LNCaP clone FGC (cell line): ENCODE measurements at places on chromosomes 11 and 22.
A peak's percentile ranks its signal among the peaks of the same experiment; 100 is the strongest.

GRCh38 chr11:8768625-8769333 is 86.2 kb downstream of the RPL27A start:
- DNase-seq: no peak

- no peak for DNase-seq
Observed at GRCh38 chr22:47206164-47206563, 443.7 kb downstream of the TBC1D22A start.

DNA sequence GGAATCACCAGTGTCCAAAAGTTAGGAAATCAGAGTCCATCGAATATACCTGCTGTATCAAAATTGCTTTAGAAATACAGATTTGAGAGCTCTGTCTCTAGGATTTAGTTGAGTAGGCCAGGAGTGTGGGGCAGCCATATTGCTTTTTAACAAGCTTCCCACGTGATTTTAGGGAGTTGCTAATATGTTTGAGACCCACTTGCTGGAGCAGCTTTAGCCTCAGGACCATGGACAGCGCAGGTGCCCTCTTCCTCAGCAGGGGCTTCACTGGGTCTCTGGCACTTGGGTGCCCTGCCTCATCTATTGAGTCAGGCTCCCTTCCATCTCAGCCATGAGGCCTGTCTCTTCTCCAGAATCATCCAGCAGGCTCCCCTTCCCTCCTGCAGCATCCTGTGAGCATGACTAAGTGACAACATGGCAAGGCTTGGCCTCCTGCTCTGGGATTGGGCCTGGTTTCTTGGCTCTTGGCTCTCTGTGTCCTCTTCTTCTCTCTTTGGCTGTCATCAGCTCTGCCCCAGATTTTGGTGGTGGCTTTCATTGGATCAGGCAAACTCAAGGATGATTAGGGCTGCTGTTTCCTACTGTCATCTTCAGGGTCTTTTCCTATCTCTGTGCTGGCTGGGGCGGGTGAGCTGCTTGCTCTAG is 70.0 kb downstream of the SGSM1 start:
- no peak for DNase-seq

DNA sequence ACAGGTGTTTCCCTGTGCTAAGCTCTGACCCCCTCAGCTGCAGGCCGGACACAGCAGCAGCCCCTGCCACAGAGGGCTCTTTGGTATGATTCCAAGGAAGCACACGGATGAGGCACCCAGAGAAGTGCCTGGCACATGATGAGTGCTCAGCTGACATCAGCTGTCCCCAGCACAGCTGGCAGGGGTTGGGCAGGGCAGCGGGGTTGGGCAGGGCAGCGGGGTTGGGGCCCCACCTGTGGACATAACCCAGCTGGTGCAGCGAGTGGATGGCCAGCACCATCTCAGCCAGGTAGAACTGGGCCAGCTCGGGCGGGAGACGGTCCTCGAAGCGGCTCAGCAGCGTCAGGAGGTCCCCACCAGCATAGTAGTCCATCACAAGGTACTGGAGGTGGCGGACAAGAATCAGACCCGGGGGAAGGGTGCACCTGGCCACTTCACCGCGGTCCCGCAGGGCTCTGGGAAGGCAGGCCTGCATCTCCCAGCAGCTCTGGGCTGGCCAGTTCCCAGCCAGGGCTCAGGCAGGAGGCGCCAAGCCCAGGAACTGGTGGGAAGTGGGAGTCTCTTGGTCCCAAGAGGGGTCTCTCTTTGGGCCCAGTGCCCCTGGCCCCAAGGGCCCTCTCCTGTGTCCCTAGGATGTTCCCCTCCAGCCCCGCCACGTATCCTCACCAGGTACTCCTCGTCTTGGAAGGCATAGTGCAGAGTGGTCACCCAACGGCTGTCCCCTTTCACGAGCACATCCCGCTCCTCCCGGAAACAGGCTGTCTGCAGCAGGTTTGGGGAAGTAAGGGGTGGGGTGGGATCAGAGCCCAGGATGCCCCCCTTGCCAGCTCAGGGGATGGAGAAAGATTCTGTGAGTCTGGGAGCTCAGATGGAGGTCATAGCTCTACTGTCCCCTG is 4.3 kb downstream of the CDC42BPG start:
- DNase-seq: no peak

GRCh38 chr22:44702479-44703198 is 635 bp downstream of the PRR5 start:
- no peak for DNase-seq

DNA sequence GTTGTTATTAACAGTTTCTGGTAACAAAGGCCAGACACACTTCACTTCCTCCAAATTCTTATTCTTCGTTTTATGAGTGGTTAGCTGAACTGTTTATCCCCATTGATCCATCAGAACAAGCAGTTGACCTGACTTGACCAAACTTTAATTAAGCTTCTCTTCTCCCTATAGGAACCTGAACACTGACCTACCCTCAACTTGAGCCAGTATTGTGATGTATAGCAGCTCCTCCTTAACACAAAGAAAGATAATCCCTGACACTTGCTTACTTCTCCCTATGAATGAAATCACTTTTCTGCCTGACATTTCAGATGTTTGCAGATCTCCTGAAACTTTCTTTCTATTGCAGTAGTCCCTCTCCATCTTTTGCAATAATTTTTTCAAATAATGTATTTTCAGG is 41.9 kb downstream of the ANO5 start:
- no peak for DNase-seq

GRCh38 chr22:19527861-19528417 is 3.7 kb upstream of the CLDN5 start:
- DNase-seq: no peak

DNA sequence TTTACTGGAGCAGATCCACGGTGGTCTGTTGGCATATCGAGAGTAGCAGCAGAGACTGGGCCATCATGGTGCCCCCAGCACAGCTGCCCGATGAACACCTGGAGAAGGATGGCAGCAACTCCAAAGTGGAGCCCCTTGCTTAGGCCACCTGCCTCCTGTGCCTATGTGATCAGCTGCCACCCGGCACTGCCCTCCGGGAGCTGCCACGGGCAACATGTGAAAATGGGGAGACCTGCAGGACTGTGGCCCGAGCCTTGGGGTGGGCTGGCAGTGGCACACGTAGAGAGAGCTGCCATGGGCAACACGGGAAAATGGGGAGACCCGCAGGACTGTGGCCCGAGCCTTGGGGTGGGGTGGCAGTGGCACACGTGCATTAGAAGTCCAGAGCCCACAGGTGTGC is 3.1 kb downstream of the FXYD2 start:
- no peak for DNase-seq

GRCh38 chr11:111422494-111423249 is 43.6 kb upstream of the POU2AF1 start:
- no peak for DNase-seq

- DNase-seq: no peak
Observed at GRCh38 chr22:33438273-33438672, 380.1 kb upstream of the SYN3 start.

DNA sequence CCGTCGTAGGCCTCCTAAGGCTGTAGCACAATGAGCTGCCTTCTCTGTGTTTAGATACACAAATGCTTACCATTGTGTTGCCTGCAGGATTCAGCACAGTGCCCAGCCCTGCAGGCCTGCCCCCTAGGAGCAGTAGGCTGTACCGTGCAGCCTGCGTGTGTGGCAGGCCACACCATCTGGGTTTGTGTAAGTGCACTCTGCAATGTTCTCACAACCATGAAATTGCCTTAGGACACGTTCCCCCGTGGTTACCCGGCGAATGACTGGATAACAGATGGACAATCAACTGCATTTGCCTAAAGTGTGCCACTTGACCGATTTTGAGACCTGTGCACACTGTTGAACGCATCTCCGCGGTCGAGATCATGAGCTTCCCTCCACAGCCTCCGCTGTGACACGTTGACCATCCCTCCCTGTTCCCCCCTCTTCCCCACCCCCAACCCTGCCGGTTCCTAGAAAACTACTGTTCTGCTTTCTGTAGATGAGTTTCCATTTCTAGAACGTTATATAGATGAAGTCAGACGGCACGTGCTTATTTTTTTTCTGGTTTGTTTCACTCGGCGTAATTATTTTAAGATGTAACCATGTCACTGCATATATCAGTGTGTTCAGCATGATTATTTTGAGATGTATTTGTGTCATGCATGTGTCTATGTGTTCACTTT is 22.2 kb upstream of the CTSD start:
- DNase-seq: no peak

DNA sequence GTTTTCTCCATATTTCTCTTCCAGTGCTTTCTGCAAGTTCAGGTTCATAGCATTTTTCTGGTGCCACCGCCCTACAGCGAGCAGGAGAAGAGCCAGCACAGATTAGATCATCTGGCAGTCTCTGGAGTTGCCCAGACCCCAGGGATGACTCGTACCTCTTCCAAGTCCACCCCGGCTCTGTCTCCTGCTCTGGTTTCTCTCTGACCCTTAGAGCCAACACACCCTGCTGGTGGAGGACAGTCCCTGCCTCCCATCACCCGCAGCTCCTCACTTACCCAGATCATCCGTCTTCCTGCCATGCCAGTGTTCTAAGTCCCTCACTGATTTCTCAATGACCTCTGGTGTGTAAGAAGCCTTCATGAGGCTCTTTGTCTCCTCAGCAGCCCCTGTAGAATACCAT is 28.0 kb downstream of the TST start:
- no peak for DNase-seq

- DNase-seq: no peak
Observed at GRCh38 chr22:26185190-26185589, 15.9 kb downstream of the SEZ6L start.

DNA sequence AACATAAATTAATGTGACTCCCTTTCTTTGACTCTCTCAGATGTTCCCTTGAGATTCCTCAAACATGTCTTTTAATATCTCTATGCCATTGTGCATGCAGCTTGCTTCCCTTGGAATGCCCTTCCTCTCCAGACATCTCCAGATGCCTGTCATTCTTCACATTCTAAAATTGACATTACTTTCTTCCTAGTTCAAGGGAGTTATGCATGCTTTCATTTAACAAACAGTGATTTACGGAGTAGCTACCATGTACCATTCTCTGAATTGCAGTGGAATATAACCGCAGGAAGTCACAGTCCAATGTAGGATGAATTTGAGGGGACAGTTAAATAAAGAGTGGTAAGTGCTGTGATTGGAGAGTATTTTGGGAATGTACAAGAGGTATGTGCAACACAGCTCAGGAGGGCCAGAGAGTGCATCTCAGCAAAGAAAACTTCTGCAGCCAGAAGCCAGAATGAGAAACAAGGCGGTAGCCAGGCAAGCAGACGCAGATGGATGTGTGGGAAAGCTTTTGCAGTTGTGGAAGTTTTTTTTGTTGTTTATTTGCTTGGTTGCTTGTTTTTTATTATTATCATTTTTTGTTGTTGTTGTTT is 18.7 kb downstream of the MMP10 start:
- DNase-seq: no peak

- no peak for DNase-seq
Observed at GRCh38 chr11:41613326-41613725, 153.9 kb upstream of the LRRC4C start.

DNA sequence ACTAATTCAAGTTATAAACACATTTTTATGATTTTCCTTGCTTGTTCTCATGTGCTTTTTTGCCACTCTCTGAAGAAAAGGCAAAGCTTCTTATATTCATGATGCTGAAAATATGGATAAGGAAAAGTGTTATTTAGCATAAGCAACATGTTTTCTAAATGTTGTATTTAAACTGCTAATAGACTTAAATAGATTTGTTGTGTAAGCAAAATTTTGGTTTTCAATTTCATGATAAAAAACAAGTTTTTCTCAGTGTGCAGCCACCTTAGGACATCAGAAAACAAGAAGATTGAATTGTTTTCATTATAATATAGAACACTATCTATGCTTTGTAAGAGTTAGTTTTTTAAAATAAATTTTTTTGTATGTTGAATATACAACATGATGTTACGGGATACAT is 2.3 kb downstream of the OR4A16 start:
- no peak for DNase-seq

- DNase-seq: no peak
Observed at GRCh38 chr11:43825217-43825816, 55.3 kb upstream of the ALKBH3 start.

DNA sequence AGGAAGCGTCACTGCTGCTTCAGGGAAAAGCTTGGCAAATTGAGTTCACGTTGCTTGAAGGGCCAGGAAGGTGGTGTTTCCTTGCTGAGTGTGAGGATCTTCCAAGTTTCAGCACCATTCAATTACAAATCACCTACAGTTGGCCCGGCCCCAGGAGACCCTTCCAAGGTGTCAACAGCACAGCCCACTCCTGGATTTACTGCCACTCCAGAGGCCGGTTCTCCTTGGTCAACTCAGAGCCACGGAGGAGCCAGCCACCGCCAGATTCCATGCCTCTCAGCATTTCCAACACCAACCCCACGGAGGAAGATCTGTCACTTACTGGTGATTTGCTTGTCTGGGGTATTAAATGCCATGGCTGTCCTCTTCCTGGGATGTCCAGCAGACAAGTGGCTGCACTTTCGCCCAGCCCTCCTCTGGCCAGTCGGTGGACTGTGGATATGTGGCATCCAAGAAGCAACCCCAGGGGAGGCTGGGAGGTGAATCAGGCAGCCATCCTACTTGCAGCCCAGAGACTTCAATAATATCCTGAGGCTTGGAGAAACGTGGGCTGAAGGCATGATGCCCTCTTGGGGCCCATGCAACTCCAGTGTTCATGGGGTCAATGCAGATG is 74.1 kb upstream of the SHANK2 start:
- DNase-seq: no peak

DNA sequence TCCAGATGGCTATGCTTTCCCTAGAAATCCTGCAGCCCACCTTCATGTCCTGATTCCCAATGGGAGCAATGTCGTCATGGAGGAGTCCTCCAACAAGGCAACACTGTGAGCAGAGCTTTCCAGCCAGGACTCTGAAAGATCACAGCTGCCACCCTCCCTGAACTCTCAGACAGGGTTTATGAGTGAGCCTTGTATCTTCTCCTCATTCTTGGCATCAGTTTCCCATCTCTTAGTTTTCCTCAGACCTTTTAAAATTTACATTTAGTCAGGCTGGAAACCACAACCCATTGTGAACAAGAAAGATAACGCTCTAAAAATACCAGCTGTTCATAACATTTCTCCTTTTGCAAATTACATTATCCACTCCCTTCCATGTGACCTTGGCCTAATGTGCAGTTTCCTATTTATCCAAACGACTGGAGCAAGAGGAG is 15.6 kb upstream of the LYVE1 start:
- no peak for DNase-seq

- DNase-seq: no peak
Observed at GRCh38 chr11:43756575-43756974, 76.0 kb downstream of the HSD17B12 start.

- DNase-seq: no peak
Observed at GRCh38 chr11:79691445-79691844, 250.6 kb upstream of the TENM4 start.

- DNase-seq: peak; percentile 78
Observed at GRCh38 chr11:116193321-116194131, 579.3 kb downstream of the BUD13 start.

- no peak for DNase-seq
Observed at GRCh38 chr11:129695571-129696308, 119.9 kb upstream of the TMEM45B start.

- no peak for DNase-seq
Observed at GRCh38 chr11:85815186-85815931, 4.4 kb upstream of the SYTL2 start.

- DNase-seq: no peak
Observed at GRCh38 chr22:47231759-47232158, 469.3 kb downstream of the TBC1D22A start.
